ENCODE measurements at places on chromosomes 5 and 9.

- DNase-seq, result no peak
These were observed 16.2 kb upstream of the MGAT1 start for GRCh38 chr5:180818677-180819341.

DNA sequence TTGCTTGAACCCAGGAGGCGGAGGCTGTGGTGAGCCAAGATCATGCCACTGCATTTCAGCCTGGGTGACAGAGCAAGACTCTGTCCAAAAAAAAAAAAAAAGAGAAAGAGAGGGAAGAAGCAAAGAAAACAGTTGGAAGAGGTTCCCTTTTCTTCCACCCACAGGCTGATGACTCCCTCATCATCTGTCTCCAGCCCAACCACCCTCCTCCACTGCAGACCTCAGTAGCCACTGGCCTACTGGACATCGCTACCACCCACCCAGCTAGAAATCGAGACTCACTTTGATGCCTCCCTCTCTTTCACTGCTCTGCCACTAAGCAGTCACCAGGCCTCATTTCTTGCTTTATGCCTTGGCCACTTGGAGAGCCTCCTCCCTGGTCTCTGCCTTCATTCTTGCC is 71.2 kb downstream of the NIPSNAP3B start:
- DNase-seq, result peak; percentile 89

DNA sequence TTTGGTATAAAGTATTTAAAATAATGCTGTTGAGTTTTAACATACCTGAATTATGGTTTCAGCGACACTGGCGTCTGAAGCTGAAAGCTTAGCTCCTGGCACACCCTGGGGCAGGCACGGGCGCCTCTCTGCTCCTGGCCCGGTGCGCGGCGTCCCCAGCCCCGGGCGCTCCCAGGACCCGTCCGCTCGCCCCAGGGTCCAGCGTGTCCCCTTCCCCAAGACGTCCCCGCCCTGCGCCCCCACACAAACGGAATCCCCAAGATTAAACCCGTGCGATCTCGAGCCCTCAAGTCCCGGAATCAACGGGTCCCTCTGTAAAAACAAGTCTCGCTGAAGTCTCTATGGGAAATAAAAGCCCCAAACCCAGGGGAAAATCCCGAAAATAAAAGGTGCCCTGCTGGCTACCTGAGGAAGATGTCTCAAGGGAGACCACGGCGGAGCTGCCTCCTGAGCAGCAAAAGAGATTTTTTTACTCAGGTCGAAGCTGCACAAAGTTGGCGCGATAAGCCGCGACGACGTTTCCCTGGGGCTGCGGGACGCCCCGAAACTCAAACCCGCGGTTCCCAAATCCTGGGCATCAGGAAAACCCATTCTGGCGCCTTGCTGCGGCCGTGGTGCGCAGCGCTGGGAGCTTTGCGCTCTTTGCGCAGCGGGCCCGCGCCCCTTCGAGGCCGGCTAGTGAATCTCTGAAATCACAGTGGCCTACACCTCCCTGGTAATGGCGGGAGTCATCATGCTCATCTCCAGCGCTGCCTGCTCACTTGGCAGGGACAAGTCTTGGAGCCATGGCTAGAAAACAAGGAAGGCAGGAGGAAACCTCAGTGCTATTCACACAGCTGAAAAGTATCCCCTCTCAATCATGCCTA is 6.3 kb upstream of the IFNA8 start:
- peak; percentile 14 for DNase-seq

- no peak for DNase-seq
These were observed 8.0 kb downstream of the KCNN2 start for GRCh38 chr5:114369680-114370417.

- DNase-seq, result no peak
These were observed 87.1 kb upstream of the TLX3 start for GRCh38 chr5:171221916-171222315.

DNA sequence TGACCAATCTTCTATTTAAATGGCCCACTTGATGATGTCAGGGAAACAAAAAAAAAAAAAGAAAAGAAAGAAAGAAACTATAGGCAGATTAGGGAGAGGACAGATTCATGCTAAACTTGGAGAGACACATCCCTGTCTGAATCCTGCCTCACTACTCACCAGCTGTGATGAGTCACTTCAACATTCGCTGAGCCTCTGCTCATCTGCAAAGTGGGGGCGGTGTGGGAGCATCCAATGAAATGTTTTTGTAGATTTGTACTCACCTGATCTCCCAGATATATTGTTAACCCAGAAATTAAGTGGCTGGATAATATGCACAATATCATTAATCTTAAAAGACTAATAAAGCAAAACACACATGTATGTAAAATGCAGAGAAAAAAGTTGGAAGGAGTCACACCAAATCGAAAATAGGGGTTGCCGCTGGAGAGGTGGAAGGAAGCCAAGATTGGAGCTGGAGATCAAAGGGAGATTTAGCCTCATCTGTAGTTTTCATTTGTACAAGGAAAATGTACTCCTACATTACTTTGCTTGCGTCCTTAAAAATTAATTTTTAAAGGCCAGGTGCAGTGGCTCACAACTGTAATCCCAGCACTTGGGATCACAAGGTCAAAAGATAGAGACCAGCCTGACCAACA is 17.0 kb upstream of the ERGIC1 start:
- peak; percentile 86 for DNase-seq

DNA sequence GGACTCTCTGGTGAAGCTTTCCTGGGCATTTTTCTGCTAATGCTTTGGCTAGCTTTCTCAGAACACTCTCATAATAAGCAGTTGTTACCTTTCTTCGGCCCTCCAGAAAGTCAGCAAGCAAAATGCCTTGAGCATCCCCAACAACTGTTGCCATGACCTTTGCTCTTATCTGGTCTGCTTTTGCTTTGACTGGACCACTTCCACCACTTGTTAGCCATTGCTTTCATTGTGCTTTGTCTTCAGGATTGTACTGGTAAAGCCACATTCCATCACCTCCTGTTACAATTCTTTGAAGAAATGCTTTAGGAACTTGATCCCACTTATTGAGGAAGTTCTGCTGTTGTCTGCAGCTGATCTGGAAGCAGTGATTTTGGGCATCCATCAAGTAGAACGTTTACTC is 35.7 kb downstream of the RAD50 start:
- DNase-seq, result no peak

- no peak for DNase-seq
These were observed 15.3 kb downstream of the PLPP7 start for GRCh38 chr9:131304676-131305355.

DNA sequence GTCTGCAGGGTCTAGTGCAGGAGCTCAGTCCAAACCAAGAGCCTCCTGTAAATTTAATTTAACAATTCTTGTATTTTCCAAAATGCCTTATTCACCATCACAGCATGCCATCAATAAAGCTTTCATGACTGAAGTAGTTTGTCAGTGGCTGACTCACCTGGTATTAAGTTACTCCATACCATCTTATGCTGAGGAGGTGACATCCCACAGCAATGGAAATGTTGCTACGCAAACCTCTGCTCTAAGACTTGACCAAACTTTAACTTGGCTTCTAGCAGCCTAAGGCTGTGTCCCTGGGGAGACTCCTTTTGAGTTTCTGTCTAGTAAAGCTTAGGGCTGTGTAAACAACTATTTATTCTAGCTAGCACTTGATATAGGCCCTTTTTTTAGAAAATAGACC is 1231.3 kb upstream of the CDH18 start:
- no peak for DNase-seq

DNA sequence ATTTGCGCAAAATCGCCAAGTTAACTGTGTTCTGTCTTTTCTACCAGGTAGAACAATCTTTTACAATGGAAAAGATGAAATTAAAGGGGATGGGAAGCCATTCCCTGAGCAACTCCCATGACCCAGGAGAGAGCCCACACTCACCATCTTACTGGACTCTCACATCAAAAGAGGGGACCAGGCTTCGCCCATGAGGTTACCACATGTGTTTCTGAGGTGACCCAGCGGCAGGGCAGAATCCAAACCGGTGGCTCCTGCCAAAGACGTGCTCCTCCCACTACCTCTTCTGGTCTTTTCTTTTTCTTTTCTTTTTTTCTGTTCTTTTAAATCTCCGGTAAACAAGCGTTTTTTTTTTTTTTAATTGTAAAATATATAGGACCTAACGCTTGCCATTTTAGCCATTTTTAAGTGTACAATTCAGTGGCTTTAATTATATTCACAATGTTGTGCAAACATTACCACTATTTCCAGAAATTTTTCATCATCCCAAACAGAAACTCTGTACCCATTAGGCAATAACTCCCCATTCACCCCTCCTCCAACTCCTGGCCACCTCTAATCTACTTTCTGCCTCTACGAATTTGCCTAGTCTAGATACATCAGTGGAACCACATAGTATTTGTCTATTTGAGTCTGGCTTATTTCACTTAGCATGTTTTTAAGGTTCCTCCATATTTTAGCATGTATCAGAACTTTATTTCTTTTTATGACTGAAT is 19.3 kb downstream of the PTPN3 start:
- DNase-seq, result no peak

- no peak for DNase-seq
These were observed 9.1 kb downstream of the MAMDC2 start for GRCh38 chr9:70052768-70053167.

All from suppressor macrophage treated with lipopolysaccharide for 4 hours (primary cell).